ENCODE measurements at places on chromosomes 13 and 19.

GRCh38 chr13:47555235-47555634 is 445.8 kb downstream of the SUCLA2 start:
- ATAC-seq, result no peak

DNA sequence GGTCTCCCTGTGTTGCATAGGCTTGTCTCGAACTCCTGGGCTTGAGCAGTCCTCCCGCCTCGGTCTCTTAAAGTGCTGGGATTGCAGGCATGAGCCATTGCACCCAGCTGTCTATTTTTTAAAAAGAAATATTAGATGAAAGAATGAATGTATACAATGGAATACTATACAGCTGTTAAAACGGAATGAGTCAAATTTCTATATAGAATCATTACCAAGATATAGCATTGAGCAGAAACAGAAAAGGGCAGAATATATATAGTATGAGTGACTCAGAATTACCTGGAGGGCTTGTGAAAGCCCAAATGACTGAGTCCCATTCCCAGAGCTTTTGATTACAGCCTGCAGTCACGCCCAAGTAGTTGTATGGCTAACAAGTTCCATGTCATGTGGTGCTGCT is 4.4 kb downstream of the DACT3 start:
- no peak for ATAC-seq

DNA sequence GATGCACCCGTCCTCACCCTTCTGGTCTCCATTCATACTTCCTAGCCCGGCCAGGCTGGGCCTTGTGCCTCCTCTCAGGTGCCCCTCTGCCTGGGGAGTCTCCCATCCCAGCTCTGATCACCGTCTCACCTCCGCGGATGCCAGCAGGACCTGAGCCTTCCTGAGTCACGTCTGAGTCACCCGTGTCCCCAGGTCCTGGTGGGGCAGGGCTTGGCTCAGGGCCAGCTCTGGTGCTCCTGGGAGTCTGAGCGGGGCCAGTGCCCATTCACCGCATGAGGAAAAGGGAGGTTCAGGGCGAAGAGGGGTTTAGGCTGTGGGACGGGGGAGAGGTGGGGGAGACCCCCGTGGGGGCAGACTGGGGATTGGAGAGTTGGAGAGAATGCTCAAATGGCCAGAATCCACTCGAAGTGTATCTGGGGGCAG is 593 bp downstream of the ATP8B3 start:
- no peak for ATAC-seq

GRCh38 chr13:82803341-82803740 is 1078.9 kb downstream of the SLITRK1 start:
- no peak for ATAC-seq

GRCh38 chr13:29589234-29589633 is 6.3 kb downstream of the SLC7A1 start:
- ATAC-seq, result peak; percentile 62

GRCh38 chr13:23392313-23392712 is 41.2 kb downstream of the SACS start:
- ATAC-seq, result no peak

GRCh38 chr13:112443995-112444311 is 67.8 kb downstream of the SPACA7 start:
- peak; percentile 54 for ATAC-seq

DNA sequence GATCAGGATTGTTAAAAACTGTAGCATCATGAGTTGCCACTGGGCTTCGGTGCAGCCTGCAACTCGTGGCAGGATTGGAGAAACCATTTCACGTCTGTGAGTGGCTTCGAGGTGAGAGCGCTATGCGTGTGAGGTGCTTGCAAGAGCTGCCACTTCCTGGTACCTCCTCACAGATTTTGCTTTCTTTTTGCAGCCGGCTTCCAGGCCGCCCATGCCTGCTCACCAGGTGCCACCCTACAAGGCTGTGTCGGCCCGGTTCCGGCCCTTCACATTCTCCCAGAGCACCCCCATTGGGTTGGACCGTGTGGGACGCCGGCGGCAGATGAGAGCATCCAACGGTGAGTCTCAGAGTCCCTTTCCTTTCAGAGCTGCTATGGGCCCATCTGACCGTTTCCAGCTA is 57.9 kb upstream of the C1QTNF9 start:
- no peak for ATAC-seq

- peak; percentile 52 for ATAC-seq
Measured at GRCh38 chr19:11089254-11090013, at the start of gene LDLR. LDLR (plus strand) TSS chr19:11089463; CDS start chr19:11089549, 86 bp downstream.

- ATAC-seq, result no peak
Measured at GRCh38 chr13:91122766-91123165, 224.7 kb upstream of the MIR17HG start.

Data from gastroesophageal sphincter (tissue), 4 donors.